NCI-H1105 treated with DMSO at 0.1 percent for 48 hours (cell line): ENCODE measurements at places on chromosomes 6 and 20.

GRCh38 chr20:1427457-1428054 is 34.7 kb upstream of the FKBP1A start:
- DNase-seq: peak; percentile 23

DNA sequence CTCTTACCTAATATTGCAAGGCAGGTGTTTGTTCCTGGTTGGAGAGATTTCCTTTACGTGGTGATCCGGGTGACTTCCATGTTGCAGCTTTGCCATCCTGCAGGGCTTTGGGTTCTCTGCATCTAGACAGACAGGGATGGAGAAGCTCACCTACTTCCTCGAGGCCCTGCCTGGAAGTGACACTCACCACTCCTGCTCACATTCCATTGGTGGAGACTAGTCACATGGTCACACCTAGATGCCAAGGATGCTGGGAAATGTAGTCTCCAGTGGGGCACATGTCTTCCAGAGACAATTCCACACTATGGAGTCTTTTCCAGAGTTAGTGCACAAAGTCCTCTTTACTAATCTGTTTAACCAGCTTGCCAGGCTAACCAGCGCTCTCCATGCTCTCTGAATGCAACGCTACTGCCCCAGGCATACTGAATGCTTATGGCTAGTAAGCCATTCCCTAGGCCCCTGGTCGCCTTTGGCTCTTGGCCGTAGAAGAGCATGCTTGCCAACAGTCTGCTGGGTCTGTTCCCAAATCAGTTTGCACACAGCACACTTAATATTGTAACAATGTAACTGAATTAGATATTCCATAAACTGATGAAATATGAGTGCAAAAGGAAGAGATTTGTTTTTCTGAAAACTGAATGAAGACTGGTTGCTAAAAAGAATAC is 6.7 kb upstream of the KCNK15 start:
- DNase-seq: peak; percentile 73

DNA sequence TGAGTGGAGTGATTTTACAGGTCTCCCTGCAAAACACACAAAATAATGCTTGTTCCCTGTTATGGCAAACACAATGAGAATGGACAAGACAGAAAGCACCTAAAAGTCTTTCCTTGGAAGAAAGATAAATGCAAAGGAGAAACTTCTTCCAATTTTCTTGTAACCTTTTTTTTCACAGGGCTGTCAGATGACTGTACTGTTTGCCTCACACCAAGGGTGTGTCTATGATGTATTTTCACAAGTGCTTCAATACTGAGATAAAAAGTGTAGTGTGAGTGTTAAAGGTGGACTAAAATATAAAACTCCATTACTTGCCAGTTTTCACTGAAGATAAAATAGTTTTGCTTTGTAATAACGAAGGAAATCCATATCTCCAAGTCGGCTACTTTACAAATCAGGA is 194.5 kb downstream of the CENPW start:
- no peak for DNase-seq

- no peak for DNase-seq
Observed at GRCh38 chr6:32627831-32628230, 9.4 kb upstream of the HLA-DQA1 start.

- peak; percentile 92 for DNase-seq
Observed at GRCh38 chr20:57505979-57506378, 19.0 kb downstream of the CTCFL start.

- no peak for DNase-seq
Observed at GRCh38 chr20:46388937-46389336, 17.5 kb downstream of the ELMO2 start.

GRCh38 chr20:21796059-21796458 is 90.6 kb downstream of the PAX1 start:
- DNase-seq: no peak

- no peak for DNase-seq
Observed at GRCh38 chr6:33967265-33967767, 163.5 kb upstream of the MLN start.

- no peak for DNase-seq
Observed at GRCh38 chr6:111980971-111981840, 72.7 kb upstream of the CCN6 start.

DNA sequence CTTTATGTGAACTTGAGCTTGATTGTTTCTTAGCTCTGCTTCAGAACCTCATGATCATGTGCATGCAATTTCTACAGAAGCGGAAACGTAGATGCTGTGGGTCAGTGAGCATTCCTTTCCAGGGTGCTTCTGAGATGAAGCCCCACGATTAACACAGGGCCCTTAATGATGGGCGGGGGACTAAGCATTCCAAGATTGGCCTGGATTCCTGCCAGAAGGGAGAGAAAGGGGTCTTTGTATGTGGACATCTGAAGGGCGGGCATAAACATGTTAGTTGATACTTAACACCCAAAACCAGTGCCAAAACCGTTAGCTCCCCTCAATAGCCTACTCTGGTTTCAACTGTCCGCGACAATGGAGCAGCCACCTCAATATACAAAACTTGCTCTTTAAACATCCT is 46.9 kb upstream of the POU3F2 start:
- DNase-seq: peak; percentile 98

- DNase-seq: peak; percentile 66
Observed at GRCh38 chr20:55782912-55783253, 222.4 kb downstream of the CBLN4 start.

GRCh38 chr6:15061180-15061641 is 184.7 kb upstream of the JARID2 start:
- DNase-seq: no peak

DNA sequence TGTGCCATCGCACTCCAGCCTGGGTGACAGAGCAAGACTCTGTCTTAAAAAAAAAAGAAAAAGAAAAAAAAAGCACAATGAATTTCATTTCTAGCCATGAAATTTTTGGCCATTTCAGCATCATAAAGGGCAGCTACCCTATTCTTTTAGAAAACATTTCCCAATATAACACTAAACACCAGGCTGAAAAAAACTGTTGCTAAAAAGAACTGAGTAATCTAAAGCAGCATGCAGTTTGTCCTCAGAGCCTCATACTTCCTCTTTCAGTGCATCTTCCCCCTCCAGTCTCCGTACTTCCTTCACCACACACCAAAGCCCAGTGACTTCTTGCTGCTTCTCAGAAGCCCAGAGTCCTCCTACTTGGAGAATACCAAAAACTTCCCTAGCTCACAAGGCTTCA is 5.6 kb upstream of the IFNGR1 start:
- no peak for DNase-seq

- DNase-seq: no peak
Observed at GRCh38 chr20:20786428-20786827, 74.0 kb upstream of the RALGAPA2 start.
